ENCODE measurements at places on chromosomes 4 and X.
A peak's percentile ranks its signal among the peaks of the same experiment; 100 is the strongest.

GRCh38 chrX:134670134-134670924, 12.1 kb upstream of the PLAC1 start:
- DNase-seq = peak; percentile 67

DNA sequence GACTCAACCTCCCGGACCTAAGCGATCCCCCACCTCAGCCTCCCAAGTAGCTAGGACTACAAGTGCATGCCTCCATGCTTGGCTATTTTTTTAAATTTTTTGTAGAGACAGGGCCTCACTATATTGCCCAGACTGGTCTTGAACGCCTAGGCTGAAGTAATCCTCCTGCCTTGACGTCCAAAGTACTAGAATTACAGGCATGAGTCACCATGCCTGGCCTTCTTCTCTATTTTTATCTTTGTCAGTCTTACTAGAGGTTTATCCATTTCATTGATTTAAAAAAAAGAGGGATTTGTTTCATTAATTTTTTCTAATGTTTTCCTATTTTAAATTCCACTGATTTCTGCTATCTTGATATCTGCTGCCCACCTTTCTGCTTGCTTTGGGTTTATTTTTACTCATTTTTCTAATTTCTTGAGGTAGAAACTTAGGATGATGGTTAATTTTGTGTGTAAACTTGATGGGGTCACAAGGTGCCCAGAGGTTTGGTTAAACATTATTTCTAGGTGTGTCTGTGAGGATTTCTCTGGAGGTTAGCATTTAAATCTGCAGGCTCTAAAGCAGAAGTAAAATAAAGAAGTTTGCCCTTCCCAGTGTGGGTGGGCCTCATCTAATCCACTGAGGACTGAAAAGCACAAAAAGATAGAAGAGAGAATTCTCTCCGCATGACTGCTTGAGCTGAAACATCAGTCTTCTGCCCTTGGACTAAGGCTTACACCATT, 116.2 kb upstream of the DCLK2 start:
- DNase-seq = peak; percentile 10

- peak; percentile 78 for DNase-seq
These were observed 164.6 kb downstream of the PRKX start for GRCh38 chrX:3548765-3549391.

DNA sequence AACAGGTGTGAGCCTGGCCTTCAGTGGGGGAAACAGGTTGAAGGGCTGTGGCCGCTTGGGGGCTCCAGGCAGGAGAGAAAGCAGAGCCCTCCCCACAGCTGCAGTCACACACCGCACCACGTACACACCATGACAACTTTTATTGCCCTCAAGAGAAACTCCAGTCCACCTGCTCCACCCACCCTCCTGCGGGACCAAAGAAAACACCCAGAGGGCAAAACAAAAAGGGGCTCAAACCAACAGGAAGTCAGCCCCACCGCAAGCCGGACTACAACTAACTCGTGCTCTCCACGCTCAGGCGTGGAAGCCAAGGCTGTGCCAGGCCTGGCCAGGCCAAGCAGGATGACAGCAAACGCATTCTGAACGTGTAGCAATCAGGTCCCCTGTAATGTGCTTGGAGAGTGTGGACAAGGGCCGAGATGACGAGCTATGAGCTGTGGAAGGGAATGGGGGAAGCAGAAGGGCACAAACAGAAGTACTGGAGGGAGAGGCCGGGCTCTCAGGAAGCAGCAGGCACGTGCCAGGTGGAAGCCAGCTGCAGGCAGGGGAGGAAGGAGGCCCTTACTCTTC, 12.7 kb downstream of the SLC6A8 start:
- DNase-seq = no peak

DNA sequence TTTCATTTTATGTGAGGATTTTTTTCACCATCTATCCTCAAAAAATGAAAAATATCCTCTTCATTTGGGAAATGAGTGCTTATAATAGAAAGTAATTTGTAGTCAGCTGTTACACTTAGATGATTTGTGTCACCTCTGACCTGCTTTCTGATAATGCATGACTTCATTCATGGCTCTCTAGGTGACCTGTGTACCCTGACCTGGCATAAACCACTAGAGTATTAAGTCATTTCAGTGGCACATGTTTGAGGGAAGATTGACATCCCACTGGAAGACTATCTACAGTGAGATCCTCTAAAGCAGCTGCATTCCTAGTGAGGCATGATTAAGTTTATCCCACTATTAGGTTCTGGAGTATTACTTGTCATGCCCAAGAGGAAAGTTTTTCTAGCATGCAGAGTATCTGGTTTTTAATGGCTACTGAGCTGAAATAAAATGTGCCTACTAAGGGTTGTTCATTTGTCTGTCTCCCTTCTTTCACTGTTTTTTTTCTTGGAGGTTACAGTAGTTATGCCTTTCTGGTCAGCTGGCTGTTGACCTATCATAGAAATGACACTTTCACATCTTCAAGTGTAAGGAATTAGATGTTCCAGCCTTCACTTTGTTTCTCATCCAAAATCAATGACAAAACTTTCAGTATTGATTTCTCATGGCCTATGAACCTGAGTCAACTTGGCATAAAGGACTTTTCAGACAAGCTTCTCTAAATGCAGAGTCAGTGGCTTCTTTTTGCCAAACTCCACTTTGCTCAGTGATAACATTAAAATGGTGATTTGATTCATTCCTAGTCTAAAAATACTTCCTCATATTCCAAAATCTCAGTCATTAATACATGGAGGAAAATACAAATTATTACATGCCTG, 33.1 kb downstream of the TET2 start:
- DNase-seq = no peak

GRCh38 chr4:181507938-181508337, 735.3 kb upstream of the TENM3 start:
- no peak for DNase-seq

GRCh38 chrX:37692918-37693317, 7.3 kb downstream of the XK start:
- no peak for DNase-seq

DNA sequence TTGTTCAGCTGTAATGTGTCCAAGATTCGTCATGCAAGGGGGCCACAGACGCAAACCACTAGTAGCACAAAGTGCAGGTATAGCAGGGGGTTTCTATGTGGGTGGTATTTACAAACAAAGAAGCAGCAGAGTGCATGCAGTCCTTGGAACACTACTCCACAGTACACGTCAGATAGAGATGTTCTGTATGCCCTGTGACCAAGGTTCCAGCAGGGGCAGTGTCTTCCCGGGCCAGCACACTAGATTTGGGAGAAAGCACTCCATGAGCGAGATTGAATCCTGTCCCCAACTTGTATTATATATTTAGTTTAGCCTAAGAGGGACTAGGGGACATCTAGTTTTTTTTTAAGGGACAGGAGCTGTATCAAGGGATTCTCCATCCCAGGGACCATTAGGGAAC, 54.4 kb upstream of the ESX1 start:
- DNase-seq = no peak

DNA sequence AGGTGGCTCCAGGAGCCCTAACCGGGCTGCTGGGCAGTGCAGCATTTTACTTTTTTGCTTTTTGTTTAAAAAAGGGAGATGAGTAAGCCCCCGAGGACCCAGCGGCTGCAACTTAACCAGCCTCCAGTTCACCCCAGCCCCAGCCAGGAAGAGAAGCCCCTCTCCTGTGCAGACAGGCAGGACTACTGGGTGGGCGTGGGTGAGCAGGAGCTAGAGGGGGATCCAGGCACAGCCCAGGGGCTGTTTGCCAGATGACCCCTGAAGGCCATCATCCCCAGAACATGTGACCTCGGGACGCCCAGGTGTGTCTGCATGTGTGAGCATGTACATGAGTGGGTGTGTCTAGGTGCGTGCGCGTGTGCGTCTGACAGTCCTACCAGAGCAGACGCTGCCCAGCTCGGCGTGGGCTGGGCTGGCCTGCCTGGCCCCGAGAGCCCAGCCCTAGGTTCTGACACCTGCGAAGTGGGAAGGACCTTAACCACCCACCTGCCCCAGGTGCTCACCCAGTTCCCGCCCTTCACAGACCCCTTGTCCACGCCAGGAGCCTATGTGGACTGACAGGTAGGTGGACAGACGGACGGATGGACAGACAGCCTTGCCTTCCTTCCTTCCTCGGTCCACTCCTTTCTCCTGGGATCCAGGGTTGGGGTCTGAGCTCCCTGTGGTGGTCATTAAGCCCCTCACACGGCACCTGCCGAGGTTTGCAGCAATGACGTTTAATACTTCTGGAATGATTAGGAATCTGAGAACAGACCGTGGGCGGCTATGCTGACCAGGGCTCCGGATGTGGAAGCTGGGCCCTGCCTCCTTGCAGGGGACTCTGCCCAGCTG, 7.8 kb upstream of the HAUS3 start:
- DNase-seq = no peak

GRCh38 chr4:127229855-127230608, 402.7 kb upstream of the INTU start:
- no peak for DNase-seq

- peak; percentile 74 for DNase-seq
These were observed 6.8 kb upstream of the OCIAD2 start for GRCh38 chr4:48913346-48913745.

GRCh38 chr4:67071641-67072040, 473.7 kb downstream of the CENPC start:
- no peak for DNase-seq

GRCh38 chr4:11632483-11632882, 203.8 kb upstream of the HS3ST1 start:
- DNase-seq = no peak

DNA sequence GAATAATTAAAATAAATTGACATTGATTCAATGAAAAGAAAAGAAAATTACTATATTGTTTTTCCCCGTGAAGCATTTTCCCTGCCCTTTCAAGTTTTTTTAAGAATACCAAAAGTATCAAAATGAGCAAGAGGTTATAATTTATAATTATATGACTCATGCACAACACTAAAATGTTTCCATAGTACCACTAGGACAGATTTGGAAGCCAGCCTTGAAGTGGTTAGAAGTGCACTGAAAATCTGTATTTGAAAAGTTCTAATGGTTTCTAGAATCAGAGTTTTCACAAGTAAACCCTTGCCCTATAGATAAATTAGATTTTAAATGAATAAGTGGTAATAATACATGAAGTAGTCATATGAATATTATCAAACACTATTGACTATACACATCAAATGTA, 140.9 kb downstream of the HNRNPD start:
- no peak for DNase-seq

DNA sequence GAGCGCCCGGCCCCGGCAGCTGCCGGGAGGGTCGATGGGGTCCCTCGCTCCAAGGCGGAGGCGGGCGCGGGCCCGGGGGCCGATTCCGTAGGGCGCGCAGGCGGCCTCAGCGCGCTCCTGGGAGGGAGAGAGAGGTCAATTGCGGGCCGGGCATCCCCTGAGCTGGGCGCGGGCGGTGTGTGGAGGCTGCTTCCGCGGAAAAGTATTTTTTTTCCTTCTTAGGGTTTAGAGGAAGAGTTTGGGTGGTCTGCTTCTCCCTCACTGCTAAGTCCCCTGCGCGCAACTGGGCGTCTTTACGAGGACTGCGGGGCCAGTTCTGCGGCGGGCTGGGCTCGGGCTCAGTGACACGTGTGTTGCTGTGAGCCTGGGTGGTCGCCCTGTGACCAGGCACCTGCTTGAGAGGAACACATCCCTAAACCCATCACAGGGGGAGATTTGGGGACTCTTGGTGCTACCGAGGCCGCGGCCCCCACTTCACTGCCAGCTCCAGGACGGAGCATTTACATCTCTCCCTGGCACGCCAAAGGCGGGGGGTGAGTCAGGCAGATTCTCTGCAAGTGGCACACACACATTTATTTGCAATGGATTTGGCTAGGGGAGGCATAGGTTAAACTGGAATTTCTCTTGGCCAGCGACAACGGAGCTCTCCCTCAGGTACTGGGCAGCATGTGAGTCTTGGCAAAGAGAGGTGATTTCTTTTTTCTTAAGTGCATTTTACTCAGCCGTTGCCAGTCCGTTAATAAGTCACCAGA, 151.2 kb upstream of the SLC4A4 start:
- no peak for DNase-seq

DNA sequence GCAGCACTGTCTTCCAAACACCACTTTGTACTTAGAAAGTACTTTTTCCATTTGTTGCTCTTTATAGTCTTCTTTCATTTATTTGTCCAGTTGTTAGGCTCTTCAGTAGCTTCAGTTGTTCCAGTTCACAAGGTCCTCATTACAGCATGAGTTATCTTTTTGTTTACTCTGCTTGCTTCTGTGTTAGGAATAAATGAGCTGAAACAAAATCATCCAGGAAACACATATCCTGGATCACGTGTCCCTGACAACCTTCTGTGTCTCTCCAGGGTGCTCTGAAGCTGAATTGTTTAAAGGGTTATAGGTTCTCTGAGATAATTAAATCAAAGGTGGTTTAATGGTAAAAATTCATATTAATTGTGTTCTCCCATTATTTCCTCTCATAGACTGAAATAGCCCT, 19.9 kb upstream of the KLHL8 start:
- DNase-seq = no peak

DNA sequence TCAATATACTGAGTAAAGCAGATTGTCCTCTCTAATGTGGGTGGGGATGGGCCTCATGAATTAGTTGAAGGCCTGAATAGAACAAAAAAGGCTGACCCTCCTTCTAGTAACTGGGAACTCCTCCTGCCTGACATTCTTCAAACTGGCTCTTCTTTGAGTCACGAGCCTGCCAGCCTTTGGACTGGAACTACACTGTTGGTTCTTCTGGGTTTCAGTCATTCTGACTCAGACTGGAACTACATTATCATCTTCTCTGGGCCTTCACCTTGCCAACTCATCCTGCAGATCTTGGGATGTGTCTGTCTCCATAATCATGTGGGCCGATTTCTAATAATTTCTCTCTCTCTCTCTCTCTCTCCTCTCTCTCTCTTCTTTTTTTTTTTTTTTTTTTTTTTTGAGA, 26.9 kb upstream of the CT47C1 start:
- no peak for DNase-seq

DNA sequence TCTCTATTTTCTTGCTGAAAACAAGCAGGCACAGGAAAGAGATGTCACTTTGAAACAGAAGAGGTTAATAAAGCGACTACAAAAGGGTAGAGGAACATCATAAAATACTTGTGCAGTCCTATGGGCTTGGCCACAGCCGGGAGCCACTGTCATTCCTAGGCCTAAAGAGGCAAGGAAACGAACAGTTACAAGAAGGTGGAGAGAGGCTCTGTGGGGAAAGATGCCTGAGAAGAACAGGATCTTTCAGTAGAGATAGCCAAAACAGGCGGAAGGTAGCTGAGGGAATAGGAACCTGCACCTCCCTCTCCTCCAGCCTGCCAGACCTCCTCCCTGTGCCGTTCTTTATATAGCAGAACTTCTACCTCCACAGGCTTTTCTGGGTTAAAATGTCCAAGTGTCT, 57.4 kb upstream of the ARSJ start:
- DNase-seq = no peak

DNA sequence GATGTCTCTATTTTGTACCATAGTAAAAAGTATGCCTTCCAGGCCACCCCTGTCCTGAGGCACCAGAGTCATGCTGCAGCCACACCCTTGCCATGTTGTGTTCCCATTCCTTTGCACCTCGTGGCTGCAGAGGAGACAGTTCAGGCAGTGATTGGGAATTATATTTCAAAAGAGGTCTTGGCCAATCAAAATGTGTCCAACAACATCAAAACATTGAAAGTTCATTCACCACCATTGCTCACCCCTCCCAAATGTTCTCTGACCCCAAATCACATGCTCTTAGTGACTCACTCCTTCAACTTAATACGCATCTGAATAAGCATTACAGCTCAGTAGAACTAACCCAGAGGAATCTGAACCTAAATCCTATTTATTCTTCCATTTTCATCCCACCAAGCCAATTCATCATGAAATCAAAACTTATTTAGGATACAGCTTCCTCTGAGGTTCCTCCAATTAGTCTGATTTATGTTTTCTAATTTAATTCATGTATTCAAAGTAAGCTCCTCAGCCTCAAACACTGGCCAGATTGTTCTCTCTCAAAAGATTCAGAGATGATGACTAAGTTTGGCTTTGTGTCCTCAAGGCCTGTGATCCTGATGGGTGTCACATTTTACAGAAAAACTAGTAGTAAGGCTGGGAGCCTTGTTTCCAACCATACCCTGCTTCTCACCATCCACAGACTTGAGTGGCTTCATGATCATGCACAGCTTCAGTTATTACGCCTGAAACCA, 323.2 kb upstream of the INTU start:
- DNase-seq = no peak
